ENCODE measurements at places on chromosomes 12 and 14.
A peak's percentile ranks its signal among the peaks of the same experiment; 100 is the strongest.

- no peak for DNase-seq
Observed at GRCh38 chr14:57851354-57851753, 14.5 kb downstream of the SLC35F4 start.

- DNase-seq = peak; percentile 6
Observed at GRCh38 chr12:59651229-59651920, 55.5 kb downstream of the SLC16A7 start.

DNA sequence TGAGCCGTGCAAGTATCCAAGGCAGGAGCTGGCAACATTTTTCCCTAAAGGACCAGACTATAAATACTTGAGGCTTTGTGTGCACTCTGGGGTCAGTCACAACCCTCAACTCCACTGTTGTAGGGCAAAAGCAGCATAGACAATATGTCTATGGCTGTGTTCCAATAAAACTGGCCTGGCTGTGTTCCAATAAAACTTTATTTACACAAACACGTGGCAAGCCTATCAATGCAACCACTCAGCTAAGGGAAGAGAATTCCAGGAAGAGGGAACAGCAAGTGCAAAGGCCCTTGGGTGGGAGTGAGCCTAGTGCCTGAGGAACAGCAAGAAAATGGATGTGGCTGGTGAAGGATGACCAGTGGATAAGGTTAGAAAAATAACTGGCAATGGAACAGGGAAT, 11.3 kb upstream of the FAM181A start:
- no peak for DNase-seq

DNA sequence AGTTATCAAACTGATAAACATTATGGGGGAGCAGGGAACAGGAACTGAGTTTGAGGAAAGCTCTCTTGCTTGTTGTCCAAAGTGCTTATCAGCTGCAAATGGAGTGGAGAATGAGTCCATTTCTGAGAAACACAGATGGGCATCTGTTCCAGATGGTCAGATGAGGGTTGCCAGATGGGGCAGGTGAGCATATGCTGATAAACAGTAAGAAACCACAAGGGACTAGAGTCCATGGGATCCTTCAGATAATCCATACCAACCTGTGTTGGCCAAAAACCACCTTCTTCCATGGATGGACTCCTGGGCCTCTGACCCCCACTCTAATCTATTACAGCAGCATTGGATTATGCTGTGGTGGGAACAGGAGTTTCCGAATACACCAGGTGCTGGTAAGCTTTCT, 38.3 kb downstream of the GNS start:
- DNase-seq = no peak

DNA sequence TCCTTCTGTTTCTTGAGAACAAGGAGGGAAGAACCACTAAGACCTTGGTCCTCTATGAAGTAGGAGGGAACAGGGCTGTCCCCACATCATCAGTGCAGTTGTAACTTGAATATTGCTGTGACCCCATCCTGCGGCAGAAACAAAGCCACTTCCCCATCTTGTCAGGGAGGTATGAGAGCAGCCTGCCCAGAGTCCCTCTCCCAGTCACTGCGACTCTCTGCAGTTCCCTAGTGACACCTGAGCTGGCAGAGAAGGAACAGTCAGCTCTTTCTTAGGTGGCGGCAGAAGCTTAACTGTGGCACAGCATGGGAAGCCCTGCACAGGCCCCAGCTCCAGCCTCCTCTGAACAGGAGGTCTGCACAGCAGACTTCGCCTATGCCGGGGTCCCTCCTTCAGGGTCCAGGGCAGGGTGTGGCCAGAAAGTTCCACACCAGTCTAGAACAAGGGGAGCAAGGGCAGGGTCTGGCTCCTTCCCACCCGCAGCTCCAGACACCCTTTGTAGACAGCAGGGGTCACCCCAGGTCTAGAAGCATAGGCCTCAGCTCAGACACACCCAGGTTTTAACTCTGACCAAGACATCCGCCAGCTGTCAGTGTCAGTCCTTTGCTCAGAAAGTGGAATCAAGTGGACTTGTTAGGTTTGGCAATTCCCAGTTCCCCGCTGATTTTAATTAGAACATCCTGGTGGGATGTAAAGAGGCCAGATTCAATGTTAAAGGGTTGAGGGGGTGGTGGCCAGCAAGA, 36.8 kb downstream of the DEGS2 start:
- DNase-seq = no peak

GRCh38 chr14:21279783-21280182, at the start of gene RPGRIP1:
Gene RPGRIP1, plus strand, starts transcription at chr14:21280083. Its CDS starts 7,894 bp downstream, at chr14:21287977.
- no peak for DNase-seq

DNA sequence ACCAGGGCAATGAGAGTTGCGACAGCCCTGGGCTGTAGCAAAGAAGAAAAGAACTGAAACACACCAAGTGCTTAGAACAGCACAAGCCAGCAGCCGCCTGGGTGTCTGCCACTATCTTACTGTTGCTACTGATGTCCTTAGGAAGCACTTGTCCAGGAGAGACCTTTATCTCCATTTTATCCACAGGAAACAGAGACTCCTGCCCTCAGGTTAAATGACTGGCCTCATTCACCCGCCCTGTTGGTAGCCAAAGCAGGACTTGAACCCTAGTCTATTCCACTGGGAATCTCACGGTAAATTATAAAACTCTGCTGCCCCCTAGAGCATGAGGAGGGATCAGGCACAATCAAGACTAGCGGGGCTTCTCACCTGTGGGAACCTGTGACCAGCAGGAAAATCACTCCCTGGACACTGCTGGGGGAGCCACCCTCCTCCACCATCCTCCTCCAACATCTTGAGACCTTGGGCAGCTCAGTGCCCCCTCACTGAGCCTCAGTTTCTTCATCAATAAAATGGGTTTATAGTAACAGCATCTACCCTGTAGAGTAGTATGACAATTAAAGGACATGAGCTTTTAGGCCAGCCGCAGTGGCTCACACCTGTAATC, 20.5 kb upstream of the TESC start:
- no peak for DNase-seq

DNA sequence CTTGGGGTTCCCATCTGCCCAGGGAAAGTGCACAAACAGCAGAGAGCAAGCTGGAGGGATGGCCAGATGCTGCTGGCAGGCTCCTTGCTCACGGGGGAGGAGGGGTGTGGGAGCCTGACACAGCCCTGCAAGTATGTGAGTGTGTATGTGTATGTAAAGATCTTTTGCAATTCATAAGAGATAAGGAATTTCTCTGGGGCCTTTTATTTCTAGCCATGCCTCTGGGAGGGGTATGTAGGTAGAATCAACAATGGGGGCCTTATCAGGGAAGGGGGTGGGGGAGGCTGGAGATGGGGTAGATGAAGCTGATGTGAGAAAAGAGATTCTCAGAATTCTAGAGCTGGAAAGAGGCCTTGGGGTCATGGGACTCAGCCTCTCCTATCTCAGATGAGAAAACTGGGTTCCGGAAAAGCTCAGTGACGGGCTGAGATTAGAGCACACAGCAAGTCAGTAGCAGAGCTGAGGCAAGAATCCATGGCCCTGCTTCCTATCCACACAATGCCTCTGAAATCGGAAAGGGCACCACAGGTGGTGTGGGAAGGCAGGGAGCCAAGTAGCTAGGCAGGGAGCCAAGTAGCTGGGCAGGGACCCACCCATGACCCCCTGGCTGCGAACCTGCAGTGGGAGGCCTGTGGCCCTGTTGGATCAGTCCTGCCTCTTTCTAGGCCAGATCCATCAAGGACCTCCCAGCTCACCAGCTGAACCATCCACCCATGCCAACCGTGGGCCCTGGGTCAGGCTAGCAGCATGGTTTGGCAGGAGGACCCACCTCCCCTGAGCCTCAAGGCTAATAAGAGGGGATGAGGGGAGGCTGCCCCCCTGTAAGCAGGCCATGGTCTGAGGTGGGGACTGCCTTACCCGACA, 54.7 kb downstream of the PLEKHG3 start:
- peak; percentile 91 for DNase-seq

GRCh38 chr14:68585690-68586089, 207.2 kb downstream of the ZFP36L1 start:
- peak; percentile 49 for DNase-seq

- DNase-seq = no peak
Observed at GRCh38 chr12:101564912-101565311, 29.9 kb upstream of the MYBPC1 start.

DNA sequence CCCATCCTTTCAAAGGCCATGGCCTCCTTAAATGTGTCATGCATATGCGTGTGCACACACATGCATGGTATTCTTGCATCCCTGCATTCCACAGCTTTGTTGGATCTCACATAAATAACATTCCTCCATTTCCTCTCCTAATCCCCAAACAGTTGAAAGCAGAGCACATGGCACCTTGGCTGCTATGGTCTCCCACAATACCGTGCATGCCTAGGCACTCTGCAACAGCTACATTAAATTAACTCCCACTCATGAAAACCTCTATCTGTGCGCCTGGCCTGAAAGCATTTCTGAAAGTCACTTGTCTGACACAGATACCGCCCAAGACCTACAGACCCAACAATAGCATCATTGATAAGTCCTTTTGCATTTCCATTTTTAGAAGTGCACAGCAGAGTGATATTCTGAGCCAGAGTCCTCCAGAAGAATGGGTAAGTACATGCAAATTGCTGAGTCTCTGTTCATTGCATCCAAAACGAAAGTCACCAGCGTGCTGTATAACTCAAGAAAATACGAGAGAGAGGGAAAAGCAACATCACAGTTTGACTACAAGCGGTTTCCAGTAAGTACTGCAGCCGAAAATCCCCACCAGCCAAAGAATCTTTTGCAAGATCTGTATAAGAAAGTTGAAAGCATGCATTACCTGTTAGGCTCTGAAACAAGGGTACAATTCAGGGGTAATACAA, 436 bp downstream of the ASB2 start:
- no peak for DNase-seq

DNA sequence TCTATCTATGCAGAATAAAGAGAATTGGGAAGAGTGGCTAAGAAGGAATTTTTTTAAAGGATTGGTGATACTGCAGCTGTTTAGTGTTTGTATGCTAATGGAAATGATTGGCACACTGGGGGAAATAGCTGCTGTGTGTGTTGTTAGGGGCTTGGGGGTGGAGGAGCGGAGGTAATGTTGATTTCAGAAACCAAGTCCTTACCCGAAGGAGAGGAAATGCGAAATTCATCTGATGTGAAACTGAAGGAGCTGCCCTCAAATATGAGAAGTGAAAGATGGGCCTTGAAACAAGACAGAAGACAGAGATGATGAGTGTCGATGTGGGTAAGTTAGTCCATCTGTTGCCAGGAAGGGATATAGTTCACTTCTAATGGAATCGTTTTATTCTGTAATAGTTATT, 21.2 kb upstream of the RNASE12 start:
- no peak for DNase-seq

DNA sequence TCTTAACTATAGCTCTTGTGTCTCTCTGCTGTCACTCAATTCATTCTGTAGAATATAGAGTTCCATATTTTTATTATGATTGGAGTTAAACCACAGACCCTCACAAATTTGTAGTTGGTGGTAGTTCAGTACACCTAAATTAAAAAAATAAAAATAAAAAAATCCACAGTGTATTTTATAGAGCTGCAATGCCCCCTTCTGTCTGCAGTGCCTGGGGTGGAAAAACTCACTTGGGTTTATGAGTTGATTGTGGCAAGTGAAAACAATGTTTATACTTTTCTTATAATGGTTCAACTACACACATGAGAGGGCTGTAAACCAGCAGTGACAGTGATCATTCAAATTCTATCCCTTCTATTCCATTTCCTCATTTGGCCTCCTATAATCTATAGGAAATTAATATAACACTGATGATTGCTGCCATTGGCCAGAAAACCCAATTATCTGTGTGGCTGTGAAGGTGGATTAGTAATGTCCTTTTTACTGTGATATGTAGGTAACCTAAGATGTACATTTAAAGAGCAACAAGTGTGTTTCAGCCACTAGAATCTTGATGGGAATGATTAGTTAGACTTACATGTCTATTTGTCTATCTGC, 166.9 kb upstream of the LRIG3 start:
- DNase-seq = peak; percentile 28

DNA sequence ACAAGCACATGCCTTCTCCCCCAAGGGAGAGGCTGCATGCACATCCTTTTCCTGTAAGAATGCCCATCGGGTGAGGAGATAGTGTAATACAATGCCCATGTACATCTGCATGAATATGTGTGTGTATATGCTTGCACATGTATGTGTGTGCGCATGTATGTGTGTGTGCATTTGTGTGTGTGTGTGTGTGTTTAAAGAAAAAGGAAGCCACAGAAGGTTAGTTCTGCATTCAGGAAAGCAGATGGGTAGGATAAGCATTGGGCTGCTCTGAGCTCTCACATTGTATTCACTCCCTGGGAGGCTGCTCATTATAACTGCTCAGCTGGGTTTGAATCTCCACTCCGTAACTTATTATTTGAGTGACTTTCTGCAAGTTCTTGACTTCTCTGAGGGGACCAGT, 74.3 kb downstream of the GALNT8 start:
- DNase-seq = no peak

- peak; percentile 20 for DNase-seq
Observed at GRCh38 chr12:80864046-80864735, 73.5 kb downstream of the LIN7A start.

- no peak for DNase-seq
Observed at GRCh38 chr14:92348154-92348553, 25.2 kb downstream of the SLC24A4 start.

- DNase-seq = no peak
Observed at GRCh38 chr12:3947781-3948180, 74.6 kb upstream of the PARP11 start.

DNA sequence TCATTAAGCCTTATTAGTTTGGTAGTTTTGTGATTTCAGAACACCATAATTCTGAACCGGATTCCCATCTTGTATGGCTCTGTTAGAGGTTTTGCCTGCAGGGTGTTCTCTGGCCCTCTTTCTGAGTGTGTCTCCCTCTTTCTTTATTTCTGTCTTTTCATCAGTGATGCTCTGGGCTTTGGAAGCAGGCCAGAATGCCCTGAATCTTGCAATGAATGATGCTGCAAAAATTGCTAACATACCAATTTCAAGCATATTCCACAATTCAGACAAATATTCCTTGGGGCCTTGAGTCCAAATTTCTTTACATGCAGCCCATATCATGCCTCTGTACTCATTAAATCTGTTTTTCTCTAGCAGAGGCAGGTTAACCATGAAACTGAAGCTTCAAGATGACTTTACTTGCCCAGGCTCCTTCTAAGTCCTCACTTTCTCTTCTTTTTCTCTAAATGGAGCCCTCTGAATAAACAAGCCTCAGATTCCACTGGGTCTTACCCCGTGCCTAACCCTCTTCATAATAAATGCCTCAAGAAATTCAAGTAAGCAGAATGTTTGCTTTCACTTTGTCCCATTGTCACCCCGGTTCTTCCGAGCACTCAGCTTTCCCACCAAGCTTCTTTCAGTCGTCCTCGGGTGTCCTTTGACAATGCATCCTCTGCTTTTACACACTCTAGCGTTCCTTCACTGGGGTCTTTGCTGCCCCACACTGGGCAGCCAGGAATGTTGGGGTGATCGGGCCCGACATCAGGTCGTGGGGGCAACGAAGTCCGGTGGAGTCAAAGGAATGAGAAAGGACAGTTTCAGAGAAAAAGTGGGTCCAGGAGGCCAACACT, 78.8 kb upstream of the SLC38A4 start:
- DNase-seq = no peak

DNA sequence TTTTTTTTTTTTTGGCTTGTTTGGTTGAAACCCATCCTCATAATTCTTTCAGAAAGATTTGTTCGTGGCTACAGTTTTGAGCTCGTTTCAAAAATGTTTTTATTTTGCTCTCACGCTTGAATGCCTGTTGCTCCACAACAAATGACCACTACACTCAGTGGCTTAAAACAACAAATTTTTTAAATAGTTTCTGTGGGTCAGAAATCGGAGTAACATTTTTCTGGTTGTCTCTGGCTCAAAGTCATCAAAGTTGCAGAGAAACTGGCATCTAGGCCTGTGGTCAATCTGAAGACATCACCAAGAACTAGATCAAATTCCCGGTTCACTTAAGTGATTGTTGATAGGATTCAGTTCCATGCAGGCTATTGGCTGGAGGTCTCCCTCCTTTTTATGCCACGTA, 560.0 kb downstream of the SNAPC1 start:
- DNase-seq = peak; percentile 3

Data from AG08395 (cell line).